Caki2 (cell line): ENCODE measurements at places on chromosomes 5 and 9.

GRCh38 chr9:110179734-110180133 lies 28.2 kb downstream of the C9orf152 start:
- peak; percentile 70 for DNase-seq

GRCh38 chr5:39822020-39822419 lies 397.2 kb upstream of the DAB2 start:
- DNase-seq: no peak

GRCh38 chr9:127965953-127966352 lies 14.8 kb downstream of the EEIG1 start:
- no peak for DNase-seq

GRCh38 chr9:16154521-16155078 lies 601.8 kb downstream of the CCDC171 start:
- no peak for DNase-seq

DNA sequence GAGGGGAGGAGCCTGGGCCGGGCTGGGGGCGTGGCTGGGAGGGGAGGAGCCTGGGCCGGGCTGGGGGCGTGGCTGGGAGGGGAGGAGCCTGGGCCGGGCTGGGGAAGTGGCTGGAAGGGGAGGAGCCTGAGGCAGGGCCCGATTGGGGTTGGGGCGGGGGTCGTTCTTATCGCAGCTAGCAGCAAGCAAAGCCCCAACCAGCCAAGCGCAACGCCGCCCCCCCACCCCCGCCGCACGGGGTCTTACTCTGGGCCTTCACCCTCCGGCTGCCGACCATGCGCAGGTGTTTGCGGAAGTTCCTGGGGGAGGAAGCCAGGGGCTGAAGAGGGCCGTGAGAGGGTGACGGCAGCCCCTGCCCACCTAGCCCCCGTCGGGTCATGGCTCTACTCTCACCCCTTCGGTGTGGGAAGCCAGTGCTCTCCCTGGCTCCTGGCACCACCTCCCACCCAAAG lies 5.0 kb downstream of the NSMF start:
- no peak for DNase-seq

DNA sequence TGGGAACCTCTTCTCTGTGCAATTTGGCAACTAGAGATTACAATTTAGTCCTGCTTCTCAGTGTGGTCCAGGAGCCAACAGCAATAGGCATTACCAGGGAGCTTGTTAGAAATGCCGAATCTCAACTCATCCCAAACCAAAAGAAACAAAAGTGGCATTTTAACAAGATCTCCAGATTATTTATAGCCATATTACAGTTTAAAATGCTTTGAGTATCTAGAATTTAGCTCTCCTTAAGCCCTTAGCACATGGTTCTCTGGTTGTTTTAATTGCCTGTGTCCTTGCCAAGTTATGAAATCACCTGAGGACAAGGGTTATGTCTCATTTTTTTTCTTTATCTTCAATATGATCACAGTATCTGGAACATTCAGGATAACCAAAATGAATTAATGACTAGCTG lies 51.6 kb upstream of the TAS2R1 start:
- DNase-seq: no peak

DNA sequence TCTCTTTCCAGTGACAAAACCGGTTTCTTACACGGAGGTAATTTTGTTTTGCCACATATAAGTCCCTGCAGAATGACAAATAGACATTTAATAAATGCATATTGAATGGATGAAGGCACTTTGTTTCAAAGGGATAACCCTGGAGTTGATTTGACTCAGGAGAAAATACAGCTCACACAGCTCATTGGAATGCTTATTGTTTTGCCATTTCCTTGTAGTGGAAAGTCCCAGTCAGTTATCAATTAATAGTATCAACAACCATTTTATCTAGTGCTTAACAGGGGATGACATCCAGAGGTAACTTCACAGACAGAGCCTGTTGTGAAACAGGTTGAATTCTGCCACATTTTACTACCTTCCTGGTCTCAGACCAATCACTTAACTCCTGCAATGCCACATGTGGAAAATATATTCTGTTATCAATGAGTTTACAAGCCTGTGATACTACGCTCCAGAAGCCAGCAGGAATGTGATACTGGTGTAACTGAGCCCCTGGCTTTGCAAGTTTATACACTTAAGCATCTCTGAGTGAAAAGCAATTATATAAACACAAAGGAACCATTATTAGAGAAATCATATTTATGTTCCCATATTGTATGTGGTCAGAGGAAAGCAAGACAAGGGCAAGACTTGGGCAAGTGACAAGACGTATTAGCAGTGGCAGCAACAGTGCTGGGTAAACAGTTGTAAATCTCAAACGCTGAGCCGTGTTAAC lies 123.1 kb upstream of the ANKRD55 start:
- DNase-seq: peak; percentile 97

- no peak for DNase-seq
Observed at GRCh38 chr9:76891874-76892273, 14.0 kb downstream of the PRUNE2 start.

GRCh38 chr5:157541447-157542118 lies 34.0 kb downstream of the ADAM19 start:
- no peak for DNase-seq

- no peak for DNase-seq
Observed at GRCh38 chr9:125650271-125650737, 56.7 kb downstream of the MAPKAP1 start.

- no peak for DNase-seq
Observed at GRCh38 chr9:116549061-116549664, 137.9 kb upstream of the TRIM32 start.

DNA sequence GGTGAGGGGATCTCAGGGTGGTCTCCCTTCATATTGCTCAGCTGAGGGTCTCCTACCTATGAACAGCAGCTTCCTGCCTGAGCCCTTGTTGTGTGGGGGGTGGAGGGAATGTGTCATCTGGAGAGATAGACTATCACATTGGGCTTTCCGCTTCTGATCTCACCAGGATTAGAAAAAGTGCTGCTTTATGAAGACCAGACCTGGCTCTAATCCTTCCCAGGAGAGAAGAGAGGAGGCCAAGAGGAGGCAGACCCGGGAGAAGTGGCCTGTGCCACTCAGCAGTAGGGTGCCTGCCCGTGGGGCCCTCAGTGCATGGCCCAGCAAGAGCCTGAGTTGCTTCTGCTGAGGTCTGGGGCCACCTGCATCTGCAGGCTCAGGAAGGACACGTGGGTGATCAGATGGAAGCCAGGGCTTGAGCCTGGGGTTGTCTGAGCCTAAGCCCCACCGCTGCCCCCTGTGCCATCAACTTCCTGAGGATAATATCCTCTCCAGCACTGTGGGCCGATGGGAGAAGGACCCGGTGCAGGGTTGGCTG lies 22.1 kb upstream of the COL5A1 start:
- DNase-seq: no peak

- no peak for DNase-seq
Observed at GRCh38 chr9:72960446-72960845, 7.6 kb upstream of the ALDH1A1 start.
